ENCODE measurements at places on chromosomes 6 and 20. TPM values are rescaled to one million over a fixed set of nuclear protein-coding genes. Genes with fewer than 3 reads are reported as not detected.

GRCh38 chr6:105936972-105937371 lies 149.2 kb upstream of the PRDM1 start:
- DNase-seq = no peak

DNA sequence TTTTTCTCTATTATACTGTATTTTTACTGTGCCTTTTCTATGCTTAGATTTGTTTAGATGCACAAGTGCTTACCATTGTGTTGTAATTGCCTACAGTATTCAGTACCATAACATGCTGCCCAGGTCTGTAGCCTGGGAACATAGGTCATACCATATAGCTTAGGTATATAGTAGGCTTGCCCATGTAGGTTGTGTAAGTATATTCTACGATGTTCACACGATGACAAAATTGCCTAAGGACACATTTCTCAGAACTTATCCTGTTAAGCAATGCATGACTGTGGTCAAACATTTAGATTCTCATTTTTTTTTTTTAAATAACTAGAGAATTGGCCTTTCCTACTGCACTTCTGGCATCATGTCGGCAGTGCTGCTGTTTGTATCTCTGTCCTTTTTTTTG lies 253.7 kb upstream of the SUPT3H start:
- no peak for DNase-seq

DNA sequence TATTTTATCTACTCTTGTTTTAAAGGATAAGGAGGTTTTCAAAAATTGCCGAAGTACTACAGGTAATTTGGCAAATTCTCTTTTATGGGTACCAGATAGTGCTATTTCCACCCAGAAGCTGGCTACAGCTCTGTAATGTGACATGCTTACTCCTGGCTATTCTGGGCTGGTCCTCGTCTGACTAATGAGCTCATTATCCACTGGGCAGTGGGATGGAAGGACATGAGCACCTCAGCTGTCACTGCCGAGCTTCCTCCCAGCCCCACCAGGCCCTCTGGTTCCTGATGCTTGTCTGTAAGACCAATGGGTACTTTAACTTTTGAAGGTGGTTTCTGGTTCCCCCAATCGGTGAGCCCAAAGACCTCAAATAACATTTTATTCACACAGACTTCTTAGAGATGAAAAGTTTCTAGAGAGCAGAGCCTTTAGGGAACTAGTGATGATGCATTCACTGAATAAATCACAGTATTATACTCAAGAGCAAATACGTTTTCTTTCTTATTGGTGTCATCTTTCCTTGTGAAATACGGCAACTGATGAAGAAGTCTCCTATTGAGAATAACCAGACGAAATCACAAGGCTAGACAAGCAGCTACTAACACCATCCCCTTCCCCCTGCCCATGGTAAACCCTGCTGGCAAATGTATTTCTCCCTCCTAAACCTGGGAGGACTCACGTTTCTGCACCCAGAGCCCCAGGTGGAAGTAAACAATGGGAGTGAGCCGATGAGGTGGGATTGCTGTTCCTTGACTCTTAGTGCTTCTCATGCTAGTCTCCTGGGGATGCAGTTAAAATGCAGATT lies 80.8 kb downstream of the SLC22A3 start:
- DNase-seq = no peak

GRCh38 chr6:49550492-49551077 lies at the start of gene C6orf141:
Gene C6orf141, plus strand, starts transcription at chr6:49550668. Its CDS starts 125 bp downstream, at chr6:49550793.
- peak; percentile 6 for DNase-seq

GRCh38 chr20:49691818-49692568 lies 21.7 kb downstream of the B4GALT5 start:
- no peak for DNase-seq

The BMP2 gene
- not detected for total RNA-seq

The GRIK2 gene
- not detected for total RNA-seq

DNA sequence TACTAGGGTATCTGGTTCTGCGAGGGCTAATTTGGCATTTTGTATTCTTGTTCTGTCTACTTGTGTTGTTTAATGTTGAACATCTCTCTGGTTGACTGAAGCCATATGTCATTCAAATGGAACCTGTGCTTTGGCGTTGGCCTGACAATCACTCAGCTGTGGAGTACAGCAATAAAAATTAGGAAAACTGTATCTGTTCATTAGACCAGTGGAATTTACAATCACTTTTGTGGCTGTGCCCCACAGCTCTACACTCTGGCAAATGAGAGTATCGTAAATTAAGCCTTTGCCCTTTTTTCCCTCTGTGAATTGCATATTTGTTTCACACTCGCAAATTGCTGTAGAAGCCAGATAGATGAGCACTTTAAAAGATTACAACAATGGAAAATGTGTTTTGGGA lies 102.0 kb downstream of the ARID1B start:
- no peak for DNase-seq

- DNase-seq = no peak
Measured at GRCh38 chr6:2141644-2142290, 103.6 kb downstream of the GMDS start.

- no peak for DNase-seq
Measured at GRCh38 chr6:42962502-42963178, 2.1 kb downstream of the GNMT start.

The FKBP5 gene
- total RNA-seq = 83.3 TPM

DNA sequence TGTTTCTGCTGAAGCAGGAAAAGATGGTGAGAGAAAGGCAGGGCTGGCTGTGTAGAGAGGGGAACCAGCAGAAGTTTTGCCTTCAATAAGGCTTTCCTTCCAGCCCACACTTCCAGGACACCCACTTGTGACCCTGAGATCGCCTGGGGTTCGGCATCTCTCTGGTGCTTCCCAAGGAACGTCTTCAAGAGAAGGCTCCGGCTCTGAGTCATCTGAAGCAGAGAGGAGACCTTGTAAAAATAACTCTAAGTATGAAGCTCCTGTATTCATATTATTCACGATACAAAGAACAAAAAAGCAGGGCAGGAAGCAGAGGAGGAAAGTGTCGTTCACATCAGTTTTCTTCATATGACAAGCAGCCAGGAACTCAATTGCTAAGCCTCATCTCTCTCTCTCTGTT lies 95.4 kb upstream of the MRPS10 start:
- no peak for DNase-seq

The TRIM15 gene
- not detected for total RNA-seq

The TCF21 gene
- total RNA-seq = not detected

GRCh38 chr20:31747640-31748039 lies 8.6 kb downstream of the TPX2 start:
- no peak for DNase-seq

GRCh38 chr6:147078602-147079001 lies 125.6 kb upstream of the STXBP5 start:
- no peak for DNase-seq

DNA sequence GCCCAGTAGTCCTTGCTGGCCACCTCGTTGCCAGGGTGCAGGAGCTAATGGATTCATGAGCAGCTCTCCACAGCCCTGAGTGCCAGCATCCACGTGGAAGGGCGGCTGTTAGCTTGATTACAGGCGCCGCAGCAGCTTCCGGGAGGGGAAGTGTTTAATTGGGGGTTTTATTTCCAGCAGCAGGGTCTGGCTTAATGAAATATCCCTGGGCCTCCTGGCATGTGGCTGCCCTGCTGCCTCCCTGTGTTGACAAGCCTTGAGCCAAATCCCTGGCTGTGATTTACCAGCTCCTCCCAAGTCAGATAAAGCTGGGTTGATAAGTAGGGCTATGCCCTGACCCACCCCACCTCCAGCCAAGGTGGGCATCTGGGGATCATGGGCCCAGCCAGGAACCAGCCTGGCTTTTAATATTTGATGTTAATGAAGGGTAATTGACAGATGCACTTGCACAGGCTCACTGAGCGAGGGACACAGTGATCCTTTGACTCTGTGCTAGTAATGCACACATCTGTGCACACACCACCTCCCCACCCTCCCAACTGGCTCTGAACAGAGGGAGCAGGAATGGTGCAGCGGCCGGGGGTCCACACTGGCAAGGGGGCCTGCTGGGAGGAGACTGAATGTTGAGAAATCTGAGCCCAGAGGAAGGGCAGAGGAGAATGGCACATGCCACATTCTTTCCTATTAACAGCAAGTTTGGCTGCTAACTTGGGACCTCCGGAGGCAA lies 13.6 kb downstream of the GLP1R start:
- DNase-seq = no peak

DNA sequence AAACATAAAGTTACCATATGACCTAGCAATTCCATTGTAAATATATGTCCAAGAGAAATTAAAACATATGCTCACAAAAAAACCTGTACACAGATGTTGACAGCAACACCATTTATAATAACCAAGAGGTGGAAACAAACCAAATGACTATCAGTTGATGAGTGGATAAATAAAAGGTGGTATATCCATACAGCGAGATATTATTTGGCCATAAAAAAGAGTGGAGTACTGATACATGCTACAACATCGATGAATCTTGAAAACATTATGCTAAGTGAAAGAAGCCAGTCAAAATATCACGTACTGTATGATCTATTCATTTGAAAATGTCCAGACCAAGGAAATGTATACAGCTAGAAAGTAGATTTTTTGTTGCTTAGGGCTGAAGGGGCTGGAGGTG lies 2.9 kb downstream of the CAP2 start:
- DNase-seq = no peak

The PTCRA gene
- total RNA-seq = not detected

DNA sequence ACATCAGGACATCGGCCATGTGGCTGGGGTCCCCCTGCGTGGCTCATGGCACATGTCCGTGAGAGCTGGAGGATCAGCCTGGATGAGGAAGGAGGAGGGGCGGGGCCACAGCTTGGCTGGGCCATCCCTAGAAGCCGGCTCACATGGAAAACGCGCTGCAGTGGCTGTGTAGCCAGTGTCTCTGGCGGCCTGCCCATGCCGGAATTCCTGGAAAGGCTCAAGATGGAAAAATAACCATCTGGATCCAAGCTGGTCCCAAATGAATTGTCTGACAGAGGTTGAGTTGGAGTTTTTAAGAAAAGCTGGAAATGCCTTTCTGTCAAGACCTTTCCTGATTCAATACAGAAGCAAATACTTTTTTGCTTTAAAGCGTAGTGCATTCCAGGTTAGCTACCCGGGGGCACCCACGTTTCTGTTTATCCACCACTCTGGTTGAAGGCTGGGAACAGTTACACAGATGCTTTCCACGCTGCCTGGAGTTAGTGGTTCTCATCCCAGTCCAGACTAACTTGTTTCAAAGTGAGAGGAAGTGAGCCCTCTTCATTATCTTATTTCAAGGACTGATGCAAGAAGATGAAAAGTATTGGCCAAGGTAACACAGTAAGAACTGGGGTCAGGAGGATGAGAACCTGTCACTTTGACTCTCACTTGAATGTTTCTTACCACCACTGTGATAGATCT lies 99.0 kb downstream of the GMPR start:
- no peak for DNase-seq

DNA sequence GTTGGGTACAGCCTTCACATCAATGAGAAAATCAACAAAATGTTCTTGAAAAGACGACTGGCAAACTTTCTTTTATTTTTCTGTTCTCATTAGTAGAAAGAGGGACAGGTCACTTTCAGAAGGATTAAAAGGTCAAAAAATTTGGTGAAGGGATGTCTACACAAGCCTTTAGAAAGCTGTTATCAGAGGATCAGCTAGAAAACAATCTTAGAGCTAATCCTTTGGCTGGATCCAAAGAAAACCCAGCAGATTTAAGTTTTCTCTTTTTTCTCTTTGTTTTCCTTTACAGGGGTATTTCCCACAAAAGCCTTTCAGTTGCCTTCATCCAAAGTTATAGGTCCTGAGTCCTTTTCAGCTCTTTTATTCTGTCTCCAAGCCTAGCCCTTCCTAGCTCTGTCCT lies 57.3 kb upstream of the EDN1 start:
- DNase-seq = no peak

DNA sequence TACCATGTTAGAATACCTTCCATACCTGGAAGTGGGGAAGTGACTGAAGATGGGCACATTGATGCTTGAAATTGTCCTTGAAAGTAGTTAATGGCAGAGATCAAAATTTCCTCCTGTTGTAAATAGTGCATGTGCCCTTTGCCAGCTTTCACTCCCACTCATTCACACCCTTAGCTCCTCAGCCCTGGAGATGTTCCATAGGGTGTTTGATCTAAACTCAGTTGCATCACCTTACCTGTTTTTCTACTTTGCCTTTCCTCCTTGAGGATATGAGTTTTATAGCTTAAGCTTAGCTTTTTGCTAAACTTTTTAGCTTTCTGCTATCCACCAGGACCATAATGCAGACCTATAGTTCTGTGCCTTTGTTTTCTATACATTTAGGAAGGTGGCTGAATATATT lies 69.0 kb downstream of the CEP57L1 start:
- DNase-seq = no peak

DNA sequence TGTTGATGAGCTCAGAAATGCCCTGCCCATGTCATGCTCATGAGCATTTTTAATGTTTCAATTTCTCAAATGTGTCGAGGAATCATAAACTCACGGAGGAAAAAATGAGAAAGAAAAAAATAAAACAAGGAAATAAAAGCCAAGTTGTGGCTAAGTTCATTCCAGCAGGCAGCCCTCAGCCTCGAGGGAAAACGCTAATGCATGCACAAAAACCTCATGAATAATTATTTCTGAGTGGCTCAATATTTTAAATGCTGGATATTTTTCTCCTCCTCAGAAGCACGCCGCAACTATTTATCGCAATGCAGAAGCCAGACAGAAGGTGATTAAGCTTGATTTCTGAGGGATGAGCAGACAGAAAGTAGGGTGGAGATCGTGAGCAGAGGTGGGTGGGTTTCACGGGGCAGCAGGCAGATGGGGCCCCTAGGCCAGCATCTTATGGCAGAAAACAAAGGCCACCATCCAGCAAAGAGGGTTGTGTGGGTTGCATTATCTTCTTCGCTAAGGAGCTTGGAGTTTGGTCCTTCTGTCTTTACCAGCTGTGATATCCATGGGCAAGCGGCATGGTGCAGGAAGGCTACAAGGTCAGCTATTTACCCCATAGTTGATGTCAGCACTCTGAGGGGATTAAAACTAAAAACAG lies 151.5 kb upstream of the LRFN2 start:
- no peak for DNase-seq

- DNase-seq = no peak
Measured at GRCh38 chr6:97437087-97437486, 154.1 kb upstream of the MMS22L start.

GRCh38 chr6:149212206-149212605 lies 105.3 kb upstream of the TAB2 start:
- DNase-seq = no peak

DNA sequence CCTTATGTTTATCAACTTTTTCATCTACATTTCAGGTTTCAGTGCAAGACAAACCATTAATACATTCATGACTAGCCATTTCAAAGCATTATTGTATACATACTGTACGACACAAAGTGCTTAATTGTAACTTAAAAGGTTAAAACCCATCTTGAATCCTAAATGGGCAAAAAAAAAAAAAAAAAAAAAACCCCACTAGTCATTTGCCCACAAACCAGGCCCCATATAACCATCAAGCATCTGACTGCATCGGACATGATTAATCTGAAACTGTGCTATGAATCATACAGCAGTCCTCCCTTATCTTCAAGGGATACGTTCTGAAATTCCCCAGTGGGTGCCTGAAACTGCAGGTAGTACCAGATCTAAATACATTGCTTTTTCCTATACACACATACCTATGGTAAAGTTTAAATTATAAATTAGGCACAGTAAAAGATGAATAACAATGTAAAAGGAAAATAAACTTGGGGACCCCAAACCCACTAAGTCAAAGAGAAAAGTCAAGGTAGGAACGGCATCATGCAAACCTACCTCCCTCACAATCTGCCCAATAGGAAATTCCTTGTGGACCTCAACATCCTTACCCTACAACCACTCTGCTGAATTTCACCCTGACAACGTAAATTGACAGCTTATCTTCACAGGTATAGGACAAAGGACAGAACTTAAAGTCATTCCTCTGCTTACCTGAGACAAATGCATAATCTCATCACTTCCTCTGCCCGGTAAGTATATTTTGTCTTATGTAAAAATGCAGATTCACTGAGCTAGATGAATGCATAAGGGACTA lies 14.3 kb downstream of the B4GALT5 start:
- DNase-seq = no peak

- no peak for DNase-seq
Measured at GRCh38 chr20:62048346-62048761, 17.3 kb downstream of the TAF4 start.
